Omental fat pad (tissue), 4 donors: ENCODE measurements at places on chromosomes 3 and 15.

- no peak for DNase-seq
These were observed 388.7 kb downstream of the GRM7 start for GRCh38 chr3:7249493-7250076.

GRCh38 chr15:74664028-74664616 lies 31.7 kb downstream of the EDC3 start:
- no peak for DNase-seq

DNA sequence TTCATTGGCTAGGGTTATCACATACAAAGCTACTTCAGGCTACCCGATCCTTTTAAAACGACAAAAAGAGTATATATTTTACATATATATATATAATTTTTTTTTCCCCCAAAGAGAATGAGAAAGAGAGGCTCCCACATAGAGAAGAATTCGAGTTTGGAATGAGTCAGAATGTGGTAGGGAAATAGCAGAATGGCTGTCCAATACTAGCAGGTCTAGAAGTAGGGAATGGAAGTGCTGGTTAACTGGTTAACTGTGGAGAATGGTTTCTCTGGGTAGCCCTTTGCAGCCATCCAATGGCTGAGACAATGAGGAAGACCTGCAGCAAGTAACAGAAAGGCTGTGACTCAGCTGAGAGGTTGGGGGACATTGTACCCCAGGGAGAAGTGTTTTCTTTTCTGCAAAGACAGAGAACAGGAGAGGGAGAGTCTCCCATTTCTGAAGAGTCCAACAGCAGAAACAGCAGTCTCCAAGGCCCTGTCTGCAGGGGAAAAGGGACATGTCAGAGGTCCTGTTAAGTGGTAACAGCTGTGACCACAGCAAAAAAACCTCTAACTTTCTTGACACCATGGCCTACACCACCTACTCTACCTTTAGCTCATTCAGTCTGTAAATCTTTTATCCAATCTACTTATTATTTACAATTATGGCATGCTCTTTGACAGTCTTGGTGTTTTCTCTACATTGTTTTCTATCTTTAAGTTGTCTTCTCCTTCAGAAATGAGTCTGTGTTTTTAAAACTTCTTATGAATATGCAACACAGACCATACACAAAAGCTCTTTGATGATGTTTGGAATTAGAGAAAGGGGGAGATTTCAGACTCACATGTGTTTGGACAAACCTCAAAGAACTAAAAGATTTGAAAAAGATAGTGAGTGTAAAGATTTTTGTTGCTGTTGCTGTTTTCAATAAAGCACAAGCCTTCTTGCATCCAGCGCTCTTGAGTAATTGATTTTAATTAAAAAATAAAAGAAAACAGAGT lies 116.1 kb upstream of the SLC7A14 start:
- no peak for DNase-seq

- no peak for DNase-seq
These were observed 437.2 kb downstream of the MFSD1 start for GRCh38 chr3:159239059-159239458.

DNA sequence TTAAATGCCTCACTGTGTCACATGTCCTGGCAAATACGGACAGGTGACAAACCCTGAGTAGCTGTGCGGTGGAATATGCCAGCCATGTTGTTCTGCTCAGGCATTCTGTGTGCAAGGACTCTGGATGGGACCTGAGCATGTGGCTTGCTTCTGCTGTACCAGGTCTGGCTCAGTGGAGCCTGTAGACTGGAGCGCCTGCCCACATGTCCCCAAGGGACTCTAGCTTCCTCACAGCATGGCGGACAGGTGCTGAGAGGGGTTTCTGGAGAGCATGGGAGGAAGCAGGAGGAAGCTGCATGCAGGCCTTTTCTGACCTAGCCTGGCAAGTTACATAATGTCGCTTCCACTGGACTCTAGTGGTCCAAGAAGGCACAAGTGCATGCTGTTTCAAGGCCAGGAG lies 96.3 kb downstream of the PLXNA1 start:
- DNase-seq: no peak

GRCh38 chr15:79265987-79266579 lies 16.4 kb upstream of the ANKRD34C start:
- no peak for DNase-seq

DNA sequence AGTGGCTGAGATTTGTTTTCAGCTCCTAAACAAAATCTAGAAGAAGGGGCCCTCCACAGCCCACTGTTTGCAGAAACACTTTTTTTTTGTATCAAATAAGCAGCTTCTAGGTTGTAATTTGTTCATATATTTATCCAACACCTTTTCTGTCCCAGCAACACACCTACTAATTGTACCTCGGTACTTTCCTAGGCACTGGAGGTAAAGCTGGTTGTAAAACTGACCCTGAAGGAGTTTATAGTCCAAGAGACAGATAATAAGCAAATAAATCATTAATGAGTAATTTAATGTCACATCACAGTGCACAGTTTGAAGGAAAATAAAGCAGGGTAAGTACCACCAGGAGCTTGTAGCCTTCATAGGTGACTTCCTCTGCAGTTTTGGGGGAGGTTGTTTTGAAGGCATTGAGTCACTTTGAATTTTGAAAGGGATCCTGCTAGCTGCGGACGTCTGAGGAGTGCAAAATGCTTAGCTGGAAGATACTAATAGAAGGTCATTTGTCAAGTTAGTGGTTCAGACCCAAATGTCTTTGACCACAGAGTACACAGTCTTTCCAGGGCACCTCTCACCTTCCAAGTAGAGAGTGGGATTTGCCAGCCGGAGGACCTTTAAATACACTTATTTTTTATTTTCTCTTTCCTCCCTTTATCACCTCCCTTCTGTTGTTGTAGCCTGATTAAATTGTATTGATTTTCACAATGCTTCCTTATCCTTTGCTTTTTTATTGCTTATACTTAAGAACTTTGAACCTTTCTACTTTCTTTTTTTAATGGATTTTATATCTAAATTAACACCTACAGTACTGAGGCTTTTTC lies 53.8 kb downstream of the CMSS1 start:
- DNase-seq: no peak

GRCh38 chr3:186094696-186095425 lies 14.0 kb downstream of the ETV5 start:
- no peak for DNase-seq

DNA sequence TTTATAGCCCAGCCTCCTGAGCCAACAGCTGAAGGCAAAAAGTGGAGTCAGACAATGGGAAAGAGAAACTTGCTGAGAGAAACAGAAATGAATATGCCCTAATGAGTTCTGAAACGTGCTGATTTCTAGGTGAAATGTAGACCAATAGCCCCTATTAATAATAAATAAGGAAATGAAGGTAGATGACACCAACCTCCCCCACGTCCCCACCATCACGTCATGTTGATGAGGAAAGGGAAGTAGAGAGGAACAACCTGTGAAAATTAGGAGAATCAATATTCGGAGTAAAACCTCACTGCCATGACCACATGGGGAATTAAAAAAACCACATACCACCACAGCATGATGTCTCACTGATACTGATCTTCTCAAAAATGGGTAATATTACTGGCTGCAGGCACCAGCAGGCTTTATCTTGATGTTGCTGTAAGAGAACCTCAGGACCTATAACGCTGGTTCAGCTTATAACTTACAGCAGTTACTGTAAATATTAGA lies 64.0 kb downstream of the KAT2B start:
- DNase-seq: no peak

DNA sequence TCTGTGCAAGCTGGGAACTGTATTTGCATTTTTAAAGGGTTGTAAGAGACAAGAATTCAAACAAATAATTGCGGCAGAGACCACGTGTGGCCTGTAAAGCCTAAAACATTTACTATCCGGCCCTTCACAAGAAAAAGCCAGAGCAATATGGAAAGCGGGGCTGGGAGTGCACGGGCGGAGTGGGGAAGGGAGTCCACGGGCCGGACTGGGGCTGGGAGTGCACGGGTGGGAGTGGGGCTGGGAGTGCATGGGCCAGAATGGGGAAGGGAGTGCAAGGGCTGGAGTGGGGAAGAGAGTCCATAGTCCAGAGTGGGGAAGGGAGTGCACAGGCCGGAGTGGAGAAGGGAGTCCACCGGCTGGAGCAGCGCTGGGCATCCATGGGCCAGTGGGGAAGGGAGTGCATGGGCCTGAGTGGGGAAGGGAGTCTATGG lies 41.2 kb downstream of the KLF15 start:
- no peak for DNase-seq

DNA sequence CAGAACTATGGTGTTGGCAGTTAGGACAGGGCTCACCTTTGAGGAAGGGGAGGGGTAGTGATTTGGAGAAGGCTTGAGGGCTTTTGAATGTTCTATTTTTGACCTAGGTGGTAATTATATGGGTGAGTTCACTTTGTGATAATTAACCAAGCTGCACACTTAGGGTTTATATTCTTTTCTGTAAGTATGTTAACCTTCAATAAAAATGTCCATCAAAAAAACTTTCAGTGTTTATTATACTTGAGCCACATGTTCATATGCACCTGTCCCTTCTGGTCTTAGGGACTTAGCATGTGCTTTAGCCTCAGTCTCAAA lies 28.4 kb downstream of the PDE8A start:
- DNase-seq: no peak

GRCh38 chr15:66047321-66048024 lies 178.2 kb downstream of the RAB11A start:
- DNase-seq: no peak

GRCh38 chr3:60080648-60081047 lies 1030.8 kb upstream of the CFAP20DC start:
- no peak for DNase-seq

DNA sequence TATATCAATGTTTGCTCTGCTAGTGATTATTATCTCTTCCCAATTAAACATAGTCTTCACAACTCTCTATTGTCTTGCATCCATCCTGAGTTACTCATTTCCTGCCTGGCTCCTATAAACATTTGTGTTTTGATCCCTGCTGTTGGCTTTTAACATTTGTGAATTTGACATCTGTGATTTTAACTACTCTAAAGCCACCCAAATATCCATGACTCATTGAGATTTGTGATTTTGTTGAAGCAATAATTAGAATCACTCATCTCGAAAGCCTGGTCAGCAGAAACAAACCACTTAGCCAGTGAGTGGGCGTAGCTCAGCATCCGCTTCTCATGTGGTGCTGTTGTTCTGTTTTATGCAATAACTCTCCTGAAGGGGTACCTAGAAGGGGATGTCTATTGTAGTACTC lies 174.3 kb upstream of the ZBTB20 start:
- DNase-seq: no peak

GRCh38 chr15:57540736-57541135 lies 51.0 kb upstream of the MYZAP start:
- no peak for DNase-seq

DNA sequence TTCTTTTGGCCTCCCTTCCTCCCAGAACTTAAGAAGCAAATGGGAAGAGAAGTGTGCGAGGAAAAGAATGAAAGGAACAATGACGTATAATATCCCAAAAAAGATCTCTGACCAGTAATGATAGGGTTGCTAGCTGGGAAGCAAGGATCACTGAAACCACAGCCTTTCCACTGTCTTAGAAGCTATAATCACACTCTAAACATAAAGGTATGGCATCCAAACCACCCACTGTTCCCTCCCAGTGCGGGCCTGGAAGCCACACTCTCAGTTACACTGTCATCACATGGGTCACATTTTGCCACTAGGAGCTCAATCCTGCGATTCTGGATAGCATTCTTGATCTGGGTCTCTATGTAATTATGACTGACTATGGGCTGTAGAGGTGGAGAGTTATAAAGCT lies 131.6 kb upstream of the HACD2 start:
- DNase-seq: no peak

- no peak for DNase-seq
These were observed 9.5 kb downstream of the PCSK6 start for GRCh38 chr15:101479851-101480612.

DNA sequence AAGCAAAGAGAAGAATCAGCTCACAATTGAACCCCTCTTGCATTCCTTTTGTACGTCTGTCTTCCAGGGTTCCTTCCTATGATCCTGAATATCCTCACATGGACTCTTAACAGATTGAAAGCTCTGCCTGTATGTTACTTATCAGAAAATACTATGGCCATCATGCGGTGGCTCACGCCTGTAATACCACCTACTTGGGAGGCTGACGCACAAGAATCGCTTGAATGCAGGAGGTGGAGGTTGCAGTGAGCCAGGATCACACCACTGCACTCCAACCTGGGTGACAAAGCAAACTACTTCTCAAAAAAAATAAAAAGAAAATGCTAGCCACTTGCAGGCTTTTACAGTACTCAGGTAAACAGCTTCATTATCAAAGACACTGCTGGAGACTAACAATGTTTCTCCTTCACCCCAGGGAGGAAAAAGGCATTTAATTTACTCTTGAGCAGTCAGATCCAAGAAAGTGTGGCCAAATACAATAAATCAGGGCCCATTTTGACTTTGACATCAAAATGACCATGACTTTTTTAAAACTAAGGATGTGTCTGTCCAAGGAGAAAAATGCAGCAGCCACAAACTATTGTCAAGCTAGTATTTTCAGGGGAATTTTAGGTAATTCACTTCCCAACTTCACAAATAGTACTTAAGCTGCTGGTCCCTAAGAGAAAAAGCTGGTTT lies 27.3 kb downstream of the NPTN start:
- DNase-seq: no peak

DNA sequence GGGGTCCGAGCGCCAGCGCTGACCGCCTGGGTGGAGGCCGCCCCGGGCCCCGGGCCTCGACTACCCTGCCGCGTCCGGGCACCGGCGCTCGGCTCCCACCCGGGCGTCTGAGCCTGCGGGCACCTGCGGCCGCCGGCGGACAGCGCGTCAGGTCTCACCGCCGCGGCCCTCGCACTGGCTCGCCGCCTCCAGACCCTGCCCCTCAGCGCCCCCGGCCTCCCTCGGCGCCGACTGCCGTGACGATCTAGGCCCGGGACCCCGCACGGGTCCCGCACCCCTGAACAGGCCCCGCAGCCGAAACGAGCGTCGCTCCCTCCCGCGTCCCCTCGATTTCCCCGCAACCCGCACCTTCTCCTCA lies 297 bp downstream of the PRC1 start:
- DNase-seq: no peak

DNA sequence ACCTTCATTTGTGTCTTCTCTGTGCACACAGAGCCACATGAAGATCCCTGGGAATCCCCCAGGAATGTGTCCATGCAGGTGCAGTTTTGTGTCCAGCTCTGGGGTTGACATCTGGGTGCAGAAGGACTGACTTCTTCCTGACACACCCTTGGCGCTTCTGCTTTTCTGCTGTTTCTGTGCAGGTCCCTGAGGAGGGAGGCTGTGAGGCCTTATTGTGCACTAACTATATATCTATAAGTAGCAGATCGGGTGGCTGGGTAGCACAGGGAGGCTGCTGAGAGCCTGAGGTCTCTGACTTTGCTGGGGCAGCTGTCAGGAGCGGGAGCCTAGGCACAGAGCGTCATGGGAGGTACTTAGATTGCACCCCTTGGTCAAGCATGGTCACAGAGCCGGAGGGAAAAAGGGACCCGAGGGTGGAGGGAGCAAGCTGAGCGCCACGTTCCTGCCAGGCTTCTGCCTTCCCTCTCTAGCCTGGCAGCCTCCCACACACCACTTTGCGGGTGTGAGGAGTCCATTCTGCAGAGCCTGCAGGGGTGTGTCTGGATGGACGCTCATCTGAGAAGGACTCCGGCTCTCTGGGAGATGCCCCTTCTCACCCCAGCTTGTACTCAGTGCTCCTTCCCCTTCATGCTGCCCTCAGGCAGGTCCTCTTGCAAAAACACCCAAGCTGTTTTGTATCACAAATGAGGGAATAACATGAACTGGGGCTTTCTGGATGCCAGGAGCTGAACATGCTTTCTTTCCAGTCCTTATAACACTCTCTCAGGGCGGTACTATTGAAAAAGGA lies 23.9 kb downstream of the CCDC33 start:
- no peak for DNase-seq

- DNase-seq: no peak
These were observed 36.9 kb downstream of the POLR2M start for GRCh38 chr15:57743424-57743823.

GRCh38 chr15:49620199-49620598 lies 419 bp downstream of the FAM227B start:
- no peak for DNase-seq

- no peak for DNase-seq
These were observed 119.5 kb upstream of the MDFIC2 start for GRCh38 chr3:70431911-70432310.
